Activated CD4-positive, alpha-beta T cell treated with anti-CD3 and anti-CD28 coated beads, Interleukin-2, amount 10 ng/mL, durations not matched to agents 24 days and 14 days (primary cell): ENCODE measurements at places on chromosomes 4 and X. TPM values are rescaled to one million over a fixed set of nuclear protein-coding genes. Genes with fewer than 3 reads are reported as not detected.

The IRS4 gene
- 0.05 and 0.09 TPM in 2 replicates for total RNA-seq

The PRDM8 gene
- 3.6 and 4.6 TPM in 2 replicates for total RNA-seq

The PNCK gene
- total RNA-seq: 0.36 and 0.84 TPM in 2 replicates

The AREG gene
- total RNA-seq: 1.4 TPM in 2 replicates

The CACNA1F gene
- total RNA-seq: 0.07 and 0.14 TPM in 2 replicates
